NCI-H1436 treated with DMSO at 0.1 percent for 48 hours (cell line): ENCODE measurements at places on chromosomes 11 and 22.

DNA sequence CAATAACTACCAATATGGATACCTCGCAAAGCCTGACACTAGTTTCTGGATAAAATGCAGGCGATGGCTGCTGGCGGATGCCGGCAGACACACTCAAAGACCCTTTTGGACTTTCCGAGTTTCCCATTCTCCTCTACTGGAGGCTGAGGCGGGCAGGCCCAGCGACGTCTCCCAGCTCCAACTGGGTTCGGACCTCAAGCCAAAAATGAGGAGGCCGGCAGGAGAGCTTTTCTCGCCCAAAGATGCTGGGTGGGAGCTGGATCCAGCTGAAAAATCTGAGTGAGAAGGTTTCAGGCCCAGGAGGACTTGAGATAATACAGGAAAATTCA, 428 bp upstream of the FEZ1 start:
- no peak for DNase-seq

GRCh38 chr11:58919980-58920379, 19.3 kb upstream of the GLYATL1 start:
- DNase-seq: no peak

- DNase-seq: no peak
Observed at GRCh38 chr22:22856885-22857606, 30.6 kb upstream of the IGLL5 start.

DNA sequence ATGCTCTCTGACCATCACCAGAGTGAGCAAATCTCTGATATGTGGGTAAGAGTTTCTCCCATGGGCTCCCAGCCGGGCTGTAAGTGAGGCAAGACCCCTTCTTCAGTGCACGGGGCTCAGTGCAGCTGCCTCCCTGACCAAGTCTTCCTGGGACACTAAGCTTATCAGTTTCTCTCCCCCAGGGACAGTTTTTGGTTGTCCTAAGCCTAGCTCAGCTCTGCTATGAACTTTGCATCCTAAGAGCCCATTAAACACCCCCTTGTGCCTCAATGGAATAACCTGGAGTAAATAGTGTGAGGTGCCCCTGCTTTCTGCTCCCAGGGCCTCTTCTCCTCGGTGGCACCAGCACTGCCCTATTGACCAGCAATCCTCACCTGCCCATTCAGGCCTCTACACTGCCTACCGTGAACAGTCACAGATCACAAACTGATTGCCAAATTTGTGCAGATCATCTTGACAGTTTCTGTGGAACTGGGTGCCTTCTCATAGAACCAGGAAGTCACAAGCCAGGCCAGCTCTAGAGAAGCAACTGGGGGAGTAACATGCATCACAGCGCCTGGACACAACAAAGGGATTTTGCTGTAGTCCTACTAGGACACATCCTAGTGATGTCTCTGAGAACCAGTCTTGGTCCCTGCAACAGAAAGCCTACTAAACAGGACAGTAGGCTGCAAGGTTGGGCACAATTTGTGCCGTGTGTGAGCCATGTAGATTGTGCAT, 19.5 kb upstream of the IGLL5 start:
- DNase-seq: no peak

GRCh38 chr11:70597751-70598625, 199.7 kb downstream of the CTTN start:
- DNase-seq: no peak

DNA sequence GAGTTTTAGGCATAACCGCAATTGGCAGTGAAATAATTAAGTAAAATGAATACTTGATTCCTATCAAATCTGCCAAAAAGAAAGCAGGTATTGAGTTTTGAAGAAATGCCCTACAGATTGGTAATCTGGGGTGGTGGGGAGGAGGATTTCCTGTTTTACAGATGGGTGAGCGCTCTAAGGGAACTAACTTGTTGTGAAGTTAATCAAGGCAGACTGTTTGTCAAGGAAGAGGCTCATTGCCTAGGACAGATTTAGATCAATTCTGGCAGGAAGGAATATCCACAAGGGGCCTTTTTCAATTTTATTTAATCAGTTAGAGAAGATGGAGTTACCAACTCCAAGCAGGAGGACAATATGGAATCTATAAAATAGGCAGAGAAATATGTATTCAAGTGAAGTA, 271.5 kb upstream of the CCDC90B start:
- no peak for DNase-seq

- DNase-seq: no peak
Observed at GRCh38 chr11:108289699-108290098, 66.8 kb downstream of the ATM start.

GRCh38 chr11:126430581-126431335, 75.3 kb downstream of the ST3GAL4 start:
- no peak for DNase-seq

DNA sequence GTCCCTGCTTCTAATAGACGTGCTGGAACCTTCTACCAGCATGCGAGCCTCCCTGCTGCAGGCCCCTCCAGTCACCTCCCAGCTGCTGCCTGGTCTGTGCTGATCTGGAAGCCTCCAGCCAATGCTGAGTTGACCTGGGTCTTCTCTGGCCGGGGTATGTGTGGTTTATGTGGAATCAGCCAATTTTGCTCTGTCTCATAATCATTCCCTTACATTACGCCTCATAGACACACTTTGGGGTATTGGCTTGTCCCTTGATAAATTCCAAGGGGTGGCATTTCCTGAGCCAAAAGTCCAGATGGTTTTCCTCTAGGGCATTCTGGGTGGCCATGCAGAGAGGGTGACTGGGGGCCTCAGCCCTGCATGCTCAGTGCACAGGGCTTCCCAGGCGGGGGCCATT, 8.3 kb upstream of the KMT5B start:
- no peak for DNase-seq

GRCh38 chr22:48307931-48308330, 1519.7 kb downstream of the BRD1 start:
- no peak for DNase-seq

DNA sequence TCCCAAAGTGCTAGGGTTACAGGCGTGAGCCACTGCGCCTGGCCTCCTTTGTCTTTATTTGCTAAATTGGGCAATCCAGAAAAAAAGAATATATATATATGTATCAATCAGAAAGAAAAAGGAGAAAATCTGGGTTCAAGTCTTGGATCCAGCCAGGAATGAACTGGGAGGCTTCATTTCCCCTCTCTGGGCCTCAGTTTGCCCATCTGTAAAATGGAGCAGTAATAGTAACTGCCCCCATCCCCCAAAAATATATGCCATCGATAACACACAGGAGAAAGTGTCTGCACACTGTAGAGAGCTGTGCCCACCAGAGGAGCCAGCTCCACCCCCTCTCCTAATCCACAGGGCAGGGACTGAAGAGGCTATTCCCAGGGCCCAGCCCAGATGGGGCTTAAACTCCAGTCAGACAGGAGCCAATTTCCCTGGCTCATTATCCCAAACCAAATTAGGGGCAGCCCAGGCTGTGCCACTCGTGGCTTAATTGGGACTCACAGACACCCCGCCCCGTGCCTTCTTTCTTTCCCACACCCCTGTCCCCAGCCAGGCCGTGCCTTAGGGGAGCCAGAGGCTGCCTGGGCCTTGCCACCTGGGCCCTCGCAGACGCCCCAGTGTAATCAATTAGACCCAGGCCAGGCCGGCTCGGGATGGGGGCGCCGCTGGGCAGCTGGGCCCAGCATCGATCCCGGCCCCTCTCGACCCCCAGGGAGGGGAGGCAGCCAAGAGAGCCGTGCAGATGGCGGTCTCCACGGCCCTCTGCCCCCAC, 171.5 kb downstream of the MN1 start:
- DNase-seq: no peak

GRCh38 chr11:100667449-100667848, 19.6 kb upstream of the ARHGAP42 start:
- DNase-seq: no peak
